ENCODE measurements at places on chromosomes 4 and X. TPM values are rescaled to one million over a fixed set of nuclear protein-coding genes. Genes with fewer than 3 reads are reported as not detected.
A peak's percentile ranks its signal among the peaks of the same experiment; 100 is the strongest.

GRCh38 chr4:156886481-156886880, 85.1 kb downstream of the PDGFC start:
- no peaks in the 10 kb centered on the region for H3K36me3 ChIP-seq
- H3K27ac ChIP-seq: no peak overlapping the region
- H3K4me3 ChIP-seq: no peak overlapping the region
- no peak for DNase-seq

- H3K36me3 ChIP-seq: no peaks in the 10 kb centered on the region
- H3K4me1 ChIP-seq: no peaks in the 10 kb centered on the region
- no peak overlapping the region for H3K4me3 ChIP-seq
- H3K27ac ChIP-seq: no peak overlapping the region
Observed at GRCh38 chr4:147096667-147097604, 151.3 kb upstream of the TTC29 start.

DNA sequence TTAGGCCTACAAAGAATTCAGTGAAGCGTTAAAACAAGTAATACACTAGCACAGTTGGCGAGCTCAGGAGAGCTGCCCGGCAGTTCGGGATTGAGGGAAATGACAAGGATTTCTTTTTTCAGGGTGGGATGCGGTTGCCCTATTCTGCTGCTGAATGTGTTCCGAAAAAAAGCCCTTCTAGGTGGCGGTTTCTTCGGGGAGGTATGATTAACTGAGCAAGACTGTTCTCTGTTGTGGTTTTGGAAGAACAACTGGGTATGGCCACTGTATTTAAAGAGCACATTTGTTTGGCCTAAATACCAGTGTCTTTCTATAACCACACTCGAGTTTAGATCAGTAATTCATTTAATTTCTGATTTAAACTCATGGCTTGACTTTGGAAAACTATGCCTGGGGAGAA, 459.7 kb upstream of the FAT1 start:
- H3K27ac ChIP-seq: no peak overlapping the region
- no peaks in the 10 kb centered on the region for H3K27me3 ChIP-seq
- DNase-seq: no peak
- H3K4me1 ChIP-seq: no peaks in the 10 kb centered on the region
- no peak overlapping the region for H3K4me3 ChIP-seq

GRCh38 chr4:87076690-87077358, 142.0 kb downstream of the AFF1 start:
- peaks cover 11% of the 10 kb centered on the region for H3K36me3 ChIP-seq
- no peak overlapping the region for H3K27ac ChIP-seq
- H3K27me3 ChIP-seq: no peaks in the 10 kb centered on the region

GRCh38 chr4:107800706-107801105, 24.0 kb upstream of the SGMS2 start:
- H3K27ac ChIP-seq: no peak overlapping the region
- no peaks in the 10 kb centered on the region for H3K36me3 ChIP-seq
- peaks cover 19% of the 10 kb centered on the region for H3K27me3 ChIP-seq
- H3K4me1 ChIP-seq: no peaks in the 10 kb centered on the region
- H3K4me3 ChIP-seq: no peak overlapping the region

DNA sequence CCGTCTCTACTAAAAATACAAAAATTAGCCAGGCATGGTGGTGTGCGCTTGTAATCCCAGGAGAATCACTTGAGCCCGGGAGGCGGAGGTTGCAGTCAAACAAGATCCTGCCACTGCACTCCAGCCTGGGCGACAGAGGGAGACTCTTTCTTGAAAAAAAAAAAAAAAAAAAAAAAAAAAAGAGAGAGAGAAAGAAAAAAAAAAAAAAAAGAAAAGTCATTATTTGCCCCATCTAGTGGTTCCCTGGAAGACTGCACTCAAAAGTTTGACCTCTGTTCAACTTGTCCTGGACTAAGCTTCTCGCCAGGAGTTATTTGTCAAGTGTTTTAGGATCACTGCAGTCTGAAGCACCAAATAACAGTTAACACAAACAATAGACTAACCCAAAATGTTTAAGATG, 45.3 kb upstream of the KCTD8 start:
- H3K27ac ChIP-seq: no peak overlapping the region
- DNase-seq: no peak
- H3K4me1 ChIP-seq: no peaks in the 10 kb centered on the region
- H3K36me3 ChIP-seq: no peaks in the 10 kb centered on the region

DNA sequence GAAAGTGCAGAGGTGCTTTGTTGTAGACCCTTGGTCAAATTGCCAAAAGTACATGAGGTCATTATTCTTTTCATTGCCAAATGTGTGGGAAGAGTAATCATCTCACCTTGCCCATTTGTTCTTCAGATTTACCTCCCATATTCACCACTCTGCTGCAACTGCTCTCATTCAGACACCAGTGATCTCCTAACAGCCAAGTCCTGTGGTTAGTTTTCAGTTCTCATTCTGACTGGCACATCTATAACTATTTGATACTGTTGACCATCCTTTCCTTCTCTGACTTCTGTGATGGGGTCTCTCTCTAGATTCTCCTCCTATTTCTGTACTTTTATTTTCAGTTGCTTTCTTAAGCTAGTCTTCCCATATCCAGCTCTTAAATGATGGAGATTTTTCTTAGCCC, 39.8 kb downstream of the GRIA3 start:
- H3K36me3 ChIP-seq: no peaks in the 10 kb centered on the region
- no peaks in the 10 kb centered on the region for H3K27me3 ChIP-seq
- DNase-seq: no peak
- no peaks in the 10 kb centered on the region for H3K4me1 ChIP-seq
- no peak overlapping the region for H3K4me3 ChIP-seq

- H3K4me3 ChIP-seq: no peak overlapping the region
- no peak for DNase-seq
- H3K27me3 ChIP-seq: no peaks in the 10 kb centered on the region
- H3K27ac ChIP-seq: no peak overlapping the region
Observed at GRCh38 chrX:27622883-27623282, 32.7 kb downstream of the DCAF8L2 start.

DNA sequence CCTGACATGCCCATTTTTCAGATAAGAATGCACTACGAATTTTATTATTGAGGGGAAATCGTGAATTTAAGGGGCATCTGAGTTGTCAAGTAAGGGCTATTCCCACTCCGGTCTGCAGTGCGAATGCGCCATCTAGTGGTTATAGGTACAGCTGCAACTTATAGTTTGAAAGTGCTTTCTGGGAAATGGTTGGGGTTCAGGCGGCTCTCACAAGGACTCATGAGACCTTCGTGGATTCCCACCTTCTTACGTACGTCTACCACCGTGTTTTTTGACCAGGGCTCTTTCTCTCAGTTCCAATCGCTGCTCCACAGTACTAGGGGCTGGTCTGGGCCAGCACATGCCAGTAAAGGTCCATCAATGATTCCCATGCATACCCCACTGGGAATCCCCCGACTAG, 12.3 kb downstream of the MSL3 start:
- DNase-seq: peak; percentile 57
- H3K27ac ChIP-seq: peak overlapping the region; percentile 74

DNA sequence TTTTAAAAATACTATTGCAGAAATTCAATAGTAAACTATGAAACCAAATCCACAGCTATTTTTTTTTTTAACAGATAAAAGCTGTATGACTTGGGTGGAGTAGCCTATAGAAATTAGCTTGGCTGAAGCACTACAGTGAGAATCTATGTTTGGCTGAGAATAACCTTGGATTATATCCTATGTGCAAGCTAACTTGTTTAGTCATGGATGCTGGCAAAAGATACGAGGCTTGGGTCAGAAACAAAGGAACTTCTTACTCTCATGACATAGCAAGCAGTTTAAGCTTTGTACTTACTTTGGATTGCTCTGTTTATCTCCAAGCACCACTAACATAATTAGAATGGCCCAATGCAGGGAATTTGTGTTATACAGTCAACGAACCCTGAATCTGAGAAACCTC, 119.2 kb upstream of the GRID2 start:
- no peaks in the 10 kb centered on the region for H3K27me3 ChIP-seq
- no peaks in the 10 kb centered on the region for H3K36me3 ChIP-seq
- no peak for DNase-seq
- no peaks in the 10 kb centered on the region for H3K4me1 ChIP-seq

DNA sequence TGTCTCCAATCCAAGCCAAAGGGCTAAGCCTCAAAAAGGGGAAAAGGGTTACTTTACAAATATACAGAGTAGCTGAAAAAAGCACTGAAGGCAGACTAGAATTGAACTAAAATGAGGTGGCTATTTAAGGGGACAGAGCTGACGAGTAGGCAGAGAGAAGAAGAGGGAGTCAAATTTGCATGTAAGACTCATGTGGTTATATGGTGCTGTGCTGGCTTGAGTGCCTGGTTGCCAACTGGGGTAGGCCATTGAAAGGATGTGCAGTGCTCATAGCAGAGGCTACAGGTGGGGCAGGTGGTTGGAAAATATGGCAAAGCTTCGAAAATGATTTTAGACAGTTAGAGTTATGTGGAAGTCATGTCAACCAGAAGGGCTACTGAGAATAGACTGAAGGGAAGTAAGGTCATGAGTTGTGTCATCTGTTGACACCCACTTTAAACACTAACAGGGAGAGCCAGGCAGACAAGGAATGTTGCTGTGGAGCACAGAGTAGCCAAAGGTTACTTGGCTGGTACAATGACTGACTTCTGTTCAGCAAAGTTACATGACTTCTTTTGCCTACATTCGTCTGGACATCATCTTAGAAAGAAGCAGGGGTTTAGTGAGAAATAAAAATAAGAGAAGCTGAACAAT, 1210.4 kb downstream of the ADGRL3 start:
- no peaks in the 10 kb centered on the region for H3K4me1 ChIP-seq
- no peaks in the 10 kb centered on the region for H3K27me3 ChIP-seq
- H3K4me3 ChIP-seq: no peak overlapping the region
- DNase-seq: no peak
- no peak overlapping the region for H3K27ac ChIP-seq
- no peaks in the 10 kb centered on the region for H3K36me3 ChIP-seq

GRCh38 chr4:113447061-113447460, 314.5 kb downstream of the CAMK2D start:
- H3K4me3 ChIP-seq: no peak overlapping the region

DNA sequence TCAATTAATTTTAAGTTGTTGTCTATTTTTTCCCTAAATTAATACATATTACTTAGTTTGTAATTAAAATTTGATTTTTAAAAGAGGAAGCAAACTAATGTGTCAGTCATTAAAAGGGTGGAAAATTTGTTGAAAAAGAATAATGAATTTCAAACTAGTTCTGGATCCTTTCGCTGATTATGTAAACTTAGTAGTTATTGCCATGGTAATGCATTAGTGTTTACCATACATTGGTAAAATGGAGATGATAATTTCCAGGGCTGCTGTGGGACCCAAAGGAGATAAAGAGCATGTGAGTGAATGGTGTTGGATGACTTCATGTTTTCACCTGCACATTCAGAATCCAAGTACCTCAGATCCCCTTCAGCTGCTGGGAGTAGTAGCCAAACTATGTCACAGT, 6.5 kb downstream of the BEX3 start:
- peaks cover 10% of the 10 kb centered on the region for H3K27me3 ChIP-seq
- H3K4me1 ChIP-seq: no peaks in the 10 kb centered on the region

DNA sequence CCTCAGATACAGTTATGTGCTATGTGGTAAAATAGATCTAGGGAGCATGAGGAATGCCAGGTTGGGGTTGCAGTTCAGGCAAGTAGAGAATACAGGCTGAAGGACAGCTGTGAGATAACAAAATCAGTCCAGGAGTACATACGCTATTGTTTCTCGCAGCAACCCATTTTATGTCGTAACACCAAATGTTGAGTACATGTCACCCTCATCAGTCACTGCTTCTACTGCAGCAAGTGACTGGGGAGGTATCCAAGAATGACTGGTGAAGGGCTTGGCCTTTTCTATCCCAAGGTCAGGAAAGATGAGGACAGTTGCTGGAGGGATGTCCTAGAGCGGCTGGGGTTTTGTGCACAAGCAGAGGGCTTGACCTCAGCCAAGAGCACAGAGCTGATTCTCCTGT, 172.1 kb downstream of the CBR4 start:
- H3K4me1 ChIP-seq: peaks cover 35% of the 10 kb centered on the region
- no peaks in the 10 kb centered on the region for H3K36me3 ChIP-seq
- no peak overlapping the region for H3K27ac ChIP-seq
- DNase-seq: no peak
- H3K4me3 ChIP-seq: no peak overlapping the region

DNA sequence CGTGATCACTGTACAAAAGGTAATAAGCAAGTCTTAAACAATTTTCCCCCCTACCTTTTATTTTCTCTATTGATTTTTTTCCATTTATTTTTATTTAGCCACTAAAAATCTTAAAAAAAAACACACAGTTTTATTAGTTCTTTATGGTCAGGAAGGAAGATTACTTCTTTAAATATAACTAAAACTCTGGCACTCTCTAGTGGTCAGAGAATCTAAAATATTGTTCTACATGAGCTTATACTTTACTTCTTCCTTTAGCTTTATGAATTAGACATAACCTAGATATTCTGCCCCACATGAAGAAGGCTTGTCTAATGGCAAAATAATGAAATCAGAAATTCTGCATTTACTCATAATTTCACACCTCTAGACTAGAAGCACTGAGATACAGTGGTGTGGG, 135.2 kb downstream of the PDE5A start:
- no peak for DNase-seq
- H3K27me3 ChIP-seq: no peaks in the 10 kb centered on the region
- H3K4me3 ChIP-seq: no peak overlapping the region
- no peak overlapping the region for H3K27ac ChIP-seq
- H3K36me3 ChIP-seq: peaks cover 6% of the 10 kb centered on the region
- peaks cover under 1% of the 10 kb centered on the region for H3K4me1 ChIP-seq

- H3K36me3 ChIP-seq: no peaks in the 10 kb centered on the region
- H3K4me1 ChIP-seq: no peaks in the 10 kb centered on the region
- no peak overlapping the region for H3K4me3 ChIP-seq
- H3K27me3 ChIP-seq: peaks cover 2% of the 10 kb centered on the region
Observed at GRCh38 chr4:155392481-155393184, 15.9 kb upstream of the MAP9 start.

GRCh38 chrX:44265559-44265958, 77.9 kb downstream of the EFHC2 start:
- H3K27me3 ChIP-seq: no peaks in the 10 kb centered on the region
- H3K27ac ChIP-seq: no peak overlapping the region
- H3K4me3 ChIP-seq: no peak overlapping the region

DNA sequence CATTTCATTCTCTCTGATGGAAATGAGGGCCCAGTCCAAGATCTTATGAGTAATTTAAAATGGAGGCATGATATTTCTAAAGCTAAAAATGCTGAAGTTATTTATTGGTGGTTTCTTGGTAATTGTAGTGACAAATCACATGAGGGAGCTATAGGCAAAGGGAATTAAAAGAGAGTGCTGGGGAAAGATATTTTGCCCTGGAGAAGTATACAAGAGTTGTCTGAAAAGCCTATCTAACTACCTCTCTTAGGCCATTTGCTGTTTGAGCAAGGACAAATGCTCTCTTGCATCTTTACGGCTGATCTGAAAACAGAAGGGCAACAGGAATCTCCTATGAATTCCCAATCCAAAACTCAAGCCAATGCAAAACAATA, 89.4 kb downstream of the FMR1NB start:
- no peaks in the 10 kb centered on the region for H3K36me3 ChIP-seq
- no peak for DNase-seq
- no peak overlapping the region for H3K27ac ChIP-seq
- no peak overlapping the region for H3K4me3 ChIP-seq

Gene PNMA6A
- 0.35 TPM for total RNA-seq

Gene ARAP2
- 52.9 TPM for total RNA-seq

Gene XAGE1A
- total RNA-seq: not detected

Gene STK26
- 49.7 TPM for total RNA-seq

Gene SPANXN3
- not detected for total RNA-seq

Gene JAKMIP1
- total RNA-seq: 41.7 TPM

Gene STBD1
- 1.2 TPM for total RNA-seq

Gene G6PD
- total RNA-seq: 116 TPM

Gene FAAH2
- total RNA-seq: 2.2 TPM

All from activated CD8-positive, alpha-beta memory T cell treated with anti-CD3 and anti-CD28 coated beads, Interleukin-2, amount 10 ng/mL, durations not matched to agents 7 days and 5 days (primary cell).